ENCODE measurements at places on chromosomes 4 and X. TPM values are rescaled to one million over a fixed set of nuclear protein-coding genes. Genes with fewer than 3 reads are reported as not detected.

UNC5C gene
- total RNA-seq: 11.7 TPM

SLC49A3 gene
- total RNA-seq: 13.1 TPM

CFP gene
- total RNA-seq: 0.13 TPM

MAGEB1 gene
- not detected for total RNA-seq

FOXP3 gene
- total RNA-seq: not detected

CXCL1 gene
- 35.5 TPM for total RNA-seq

CXorf49B gene
- total RNA-seq: not detected

MTNR1A gene
- 0.16 TPM for total RNA-seq

CFAP99 gene
- not detected for total RNA-seq

MAGEA10 gene
- not detected for total RNA-seq

TEX13B gene
- total RNA-seq: not detected

FAM9C gene
- not detected for total RNA-seq

CHRNA9 gene
- total RNA-seq: under 0.01 TPM

MAGEE1 gene
- total RNA-seq: 1.5 TPM

Measured in mesangial cell (primary cell).